AG20443 (cell line): ENCODE measurements at places on chromosomes 4 and X.

DNA sequence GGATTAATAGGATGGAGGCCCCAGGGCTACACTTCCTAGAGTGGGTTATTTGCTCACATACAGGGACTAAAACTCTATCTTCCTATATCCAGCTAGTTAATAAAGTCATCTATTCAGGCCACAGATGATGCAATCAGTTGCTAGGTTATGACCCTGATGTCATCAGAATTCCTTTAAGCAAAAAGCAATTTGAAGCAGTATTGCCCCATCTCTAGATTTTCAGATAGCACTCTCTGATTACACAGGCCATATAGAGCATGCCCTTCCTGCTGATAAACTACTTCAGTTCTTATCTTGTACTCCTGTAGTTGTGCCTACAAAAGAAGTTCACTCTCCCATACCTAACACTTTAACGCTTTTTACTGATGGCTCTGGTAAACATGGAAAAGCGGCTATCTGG, 84.8 kb downstream of the TMEM144 start:
- DNase-seq: no peak

GRCh38 chr4:17688011-17688441, 73.6 kb downstream of the MED28 start:
- DNase-seq: peak; percentile 14

DNA sequence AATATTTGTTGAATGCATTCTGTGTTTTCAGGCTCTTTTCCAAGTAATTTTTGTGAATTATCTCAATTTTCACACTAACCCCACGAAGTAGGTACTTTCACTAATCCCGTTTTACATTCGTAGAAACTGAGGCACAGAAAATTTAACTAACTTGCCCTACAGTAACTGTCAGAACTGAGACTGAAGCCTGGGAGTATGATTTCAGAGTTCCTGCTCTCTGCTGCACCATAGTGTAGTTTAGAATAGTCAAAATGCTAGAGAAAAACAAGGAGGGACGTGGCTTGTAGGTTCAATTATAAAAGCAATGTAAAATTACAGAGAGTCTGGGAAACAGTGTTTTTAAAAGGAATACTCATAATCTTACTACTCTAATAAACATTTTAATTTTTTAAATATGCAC, 2.2 kb downstream of the CLCN3 start:
- DNase-seq: no peak

DNA sequence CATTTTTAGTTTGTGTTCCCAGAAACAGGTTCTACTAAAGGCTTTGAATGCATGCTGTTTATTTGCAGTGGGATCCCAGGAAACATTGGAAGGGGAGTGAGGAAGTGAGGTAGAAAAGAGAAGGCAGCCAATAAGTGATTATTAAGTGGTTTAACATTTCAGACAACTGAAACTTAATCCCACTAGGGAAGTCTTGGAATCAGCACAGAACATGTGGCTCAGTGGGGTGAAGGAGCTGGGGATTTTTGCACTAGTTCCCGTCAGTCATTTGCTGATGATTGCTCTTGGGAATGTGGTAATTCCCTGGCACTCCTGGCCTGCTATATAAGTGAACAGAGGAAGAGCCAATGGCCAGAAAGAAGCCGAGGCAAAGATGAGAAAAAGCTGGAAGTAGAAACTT, 1053.0 kb upstream of the IGFBP7 start:
- no peak for DNase-seq

DNA sequence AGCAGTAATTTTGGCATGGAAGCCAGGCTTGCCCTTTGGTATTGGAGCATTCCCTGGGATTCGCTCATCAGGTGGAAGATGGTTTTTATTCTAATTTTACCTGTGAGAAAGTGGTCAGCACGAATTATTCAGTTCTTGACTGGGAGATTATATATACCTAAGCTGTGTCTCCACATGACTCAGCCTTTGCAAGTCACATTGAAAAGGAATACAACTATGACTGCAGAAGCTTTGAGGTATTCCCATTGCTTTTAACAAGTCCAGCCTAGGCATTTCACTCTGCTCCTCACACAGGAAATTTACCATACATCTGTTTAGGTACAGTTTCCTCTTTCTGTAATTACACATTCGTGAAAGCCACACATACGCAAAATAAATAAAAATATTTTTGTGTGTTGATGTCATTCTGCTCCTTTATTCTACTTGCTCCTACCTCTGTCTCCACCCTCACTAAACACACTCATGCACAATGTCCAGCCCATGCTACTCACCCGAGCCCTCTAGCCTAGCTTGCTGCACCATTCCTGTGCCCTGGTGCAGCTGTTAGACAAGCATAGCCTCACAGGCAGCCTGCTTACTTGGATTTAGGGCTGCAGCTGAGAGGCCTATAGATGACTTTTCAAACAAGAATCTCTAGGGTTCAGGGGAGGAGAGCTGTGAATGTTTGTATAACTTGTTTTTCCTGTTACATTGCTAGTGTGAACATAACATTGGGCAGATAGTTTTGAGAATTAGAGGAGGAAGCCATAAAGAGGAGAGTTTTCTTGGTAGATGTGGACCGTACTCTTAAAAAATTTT, 504.4 kb upstream of the FAT1 start:
- no peak for DNase-seq

DNA sequence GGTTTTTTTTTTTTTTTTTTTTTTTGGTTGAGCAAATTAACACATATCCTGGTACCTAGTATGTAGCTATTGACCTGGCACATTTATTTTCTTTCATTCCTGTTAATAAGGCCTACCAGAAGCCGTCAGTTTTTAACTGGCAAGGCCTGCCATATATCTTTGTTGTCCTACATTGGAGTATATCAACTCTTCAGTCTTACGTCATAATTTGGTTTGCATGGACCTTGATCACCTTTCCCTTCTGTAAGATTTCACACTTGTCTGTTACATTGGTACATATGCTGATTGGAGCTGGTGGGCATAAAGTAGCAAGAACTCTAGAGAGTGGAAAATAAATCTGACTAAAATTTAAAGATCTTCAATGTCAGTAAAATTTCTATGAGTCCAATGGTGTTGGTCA, 1658.0 kb downstream of the C4orf33 start:
- DNase-seq: no peak

DNA sequence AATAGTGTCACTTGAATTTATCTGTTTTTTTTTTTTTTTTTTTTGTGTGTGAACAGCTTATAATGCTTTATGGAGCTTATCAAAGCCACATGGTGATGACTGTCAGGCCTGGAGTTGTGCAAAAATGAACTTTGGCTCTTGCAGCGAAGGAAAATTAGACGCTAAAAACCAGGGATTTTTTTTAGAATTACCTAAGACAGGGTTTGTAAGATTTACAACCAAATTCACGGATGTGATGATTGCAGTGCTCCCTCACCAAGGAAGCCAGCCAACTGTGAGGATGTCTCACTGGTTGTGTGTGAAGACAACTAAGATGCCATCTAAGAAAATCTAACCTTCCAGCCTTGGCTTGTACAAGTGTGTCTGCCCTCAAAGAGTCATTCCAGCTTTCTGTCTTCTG, 127.1 kb upstream of the SLC4A4 start:
- peak; percentile 75 for DNase-seq

GRCh38 chr4:101174679-101175345, 172.5 kb downstream of the PPP3CA start:
- no peak for DNase-seq

- peak; percentile 16 for DNase-seq
Measured at GRCh38 chrX:135973025-135973547, 702 bp downstream of the MMGT1 start.

GRCh38 chrX:71604796-71605568, 13.3 kb downstream of the CXCR3 start:
- DNase-seq: no peak

GRCh38 chr4:35591035-35591434, 653.3 kb downstream of the ARAP2 start:
- DNase-seq: no peak

GRCh38 chrX:132818638-132819037, 139.8 kb downstream of the HS6ST2 start:
- DNase-seq: no peak
